ENCODE measurements at places on chromosomes 12 and 14. TPM values are rescaled to one million over a fixed set of nuclear protein-coding genes. Genes with fewer than 3 reads are reported as not detected.

Gene ANHX
- not detected for total RNA-seq

Gene AICDA
- not detected for total RNA-seq

Gene ARL1
- total RNA-seq, result 210 TPM

Gene IFNG-AS1
- total RNA-seq, result not detected

Gene PRB2
- total RNA-seq, result not detected

Gene PRH2
- not detected for total RNA-seq

Gene HOXC4
- total RNA-seq, result 0.17 TPM

Gene REP15
- total RNA-seq, result 0.83 TPM

Gene OR6C2
- not detected for total RNA-seq

Gene SERPINA10
- 0.17 TPM for total RNA-seq

Gene TAS2R9
- total RNA-seq, result not detected

Gene ASIC1
- total RNA-seq, result 1.5 TPM

Gene HSPB8
- total RNA-seq, result 26.8 TPM

Gene RNASE3
- not detected for total RNA-seq

Gene ALKBH2
- 16.9 TPM for total RNA-seq

Gene CLEC14A
- total RNA-seq, result 15.9 TPM

Gene RXYLT1
- total RNA-seq, result 14.5 TPM

Gene PIANP
- total RNA-seq, result 0.33 TPM

Gene SLCO1B1
- not detected for total RNA-seq

Gene SMARCC2
- 42.6 TPM for total RNA-seq

Gene CCDC198
- not detected for total RNA-seq

Gene LMO3
- 2.0 TPM for total RNA-seq

Gene ANKS1B
- 0.87 TPM for total RNA-seq

Gene CLEC2A
- total RNA-seq, result not detected

Gene CMTM5
- total RNA-seq, result 0.44 TPM

Gene KRT72
- not detected for total RNA-seq

Gene G2E3
- total RNA-seq, result 30.3 TPM

Gene CCDC196
- not detected for total RNA-seq

Gene KRT1
- not detected for total RNA-seq

Gene DEPDC4
- total RNA-seq, result 3.9 TPM

Gene FOXN4
- total RNA-seq, result not detected

Gene AKAP5
- 0.29 TPM for total RNA-seq

Gene ST8SIA1
- total RNA-seq, result 9.9 TPM

Gene PIWIL1
- total RNA-seq, result not detected

Gene TECPR2
- 31.1 TPM for total RNA-seq

Gene KLRK1
- 0.29 TPM for total RNA-seq

Gene DNAL1
- total RNA-seq, result 6.0 TPM

Gene ZC3H10
- total RNA-seq, result 4.4 TPM

Gene LYZ
- total RNA-seq, result not detected

Gene ZNF10
- total RNA-seq, result 14.4 TPM

Gene IGF1
- 0.83 TPM for total RNA-seq

Gene RDH16
- 0.15 TPM for total RNA-seq

Gene ZNF891
- 1.7 TPM for total RNA-seq
